T-cell (primary cell): ENCODE measurements at places on chromosomes 4 and X. TPM values are rescaled to one million over a fixed set of nuclear protein-coding genes. Genes with fewer than 3 reads are reported as not detected.

LARP1B gene
- total RNA-seq, result 13.5 TPM

JAKMIP1 gene
- 4.5 TPM for total RNA-seq

PABPC1L2A gene
- total RNA-seq, result not detected

KLF8 gene
- total RNA-seq, result 4.2 TPM

C4orf51 gene
- not detected for total RNA-seq

CPZ gene
- 0.18 TPM for total RNA-seq

F11 gene
- total RNA-seq, result not detected

ZCCHC18 gene
- total RNA-seq, result 2.8 TPM

GRPR gene
- not detected for total RNA-seq

RPL39 gene
- 4,001 TPM for total RNA-seq

VGLL1 gene
- total RNA-seq, result not detected

TLR2 gene
- 2.3 TPM for total RNA-seq

IL15 gene
- 2.6 TPM for total RNA-seq

ZXDB gene
- 19.9 TPM for total RNA-seq

RTL9 gene
- not detected for total RNA-seq

SSX2 gene
- total RNA-seq, result not detected

PRSS12 gene
- total RNA-seq, result 0.03 TPM

SHOX gene
- not detected for total RNA-seq

RIPPLY1 gene
- total RNA-seq, result not detected

NUP62CL gene
- 3.9 TPM for total RNA-seq

MAGEB1 gene
- not detected for total RNA-seq

SASH3 gene
- total RNA-seq, result 163 TPM
